ENCODE measurements at places on chromosomes 12 and 14.

GRCh38 chr14:82621881-82622450, 1088.3 kb upstream of the SEL1L start:
- no peak for DNase-seq

DNA sequence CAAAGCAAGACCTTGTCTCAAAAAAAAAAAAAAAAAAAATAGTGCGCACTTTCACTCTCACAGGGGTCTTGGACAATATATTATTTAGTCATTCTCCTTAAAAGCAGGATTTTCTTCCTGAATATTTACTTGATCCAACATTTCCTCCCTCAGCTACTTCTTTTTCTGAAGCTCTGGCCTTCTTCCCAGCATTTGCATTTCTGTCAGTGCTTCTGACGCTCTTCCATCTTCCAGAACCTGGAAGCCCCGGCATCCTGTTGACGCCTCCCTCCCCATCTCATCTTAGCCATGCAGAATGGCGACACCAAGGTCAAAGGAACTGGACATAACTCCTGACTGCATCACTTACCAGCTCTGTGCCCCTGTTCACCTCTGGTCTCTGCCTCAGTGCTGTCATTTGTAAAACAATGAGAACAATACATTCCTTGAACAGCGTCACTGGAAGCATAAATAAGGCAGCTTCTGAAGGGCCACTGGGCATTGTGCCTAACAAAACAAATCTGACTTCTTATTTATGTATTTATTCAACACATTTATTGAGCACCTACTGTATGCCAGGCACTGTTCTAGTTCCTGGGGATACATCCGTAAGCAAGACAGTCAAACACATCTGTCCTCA, 90.9 kb upstream of the MDM1 start:
- no peak for DNase-seq

DNA sequence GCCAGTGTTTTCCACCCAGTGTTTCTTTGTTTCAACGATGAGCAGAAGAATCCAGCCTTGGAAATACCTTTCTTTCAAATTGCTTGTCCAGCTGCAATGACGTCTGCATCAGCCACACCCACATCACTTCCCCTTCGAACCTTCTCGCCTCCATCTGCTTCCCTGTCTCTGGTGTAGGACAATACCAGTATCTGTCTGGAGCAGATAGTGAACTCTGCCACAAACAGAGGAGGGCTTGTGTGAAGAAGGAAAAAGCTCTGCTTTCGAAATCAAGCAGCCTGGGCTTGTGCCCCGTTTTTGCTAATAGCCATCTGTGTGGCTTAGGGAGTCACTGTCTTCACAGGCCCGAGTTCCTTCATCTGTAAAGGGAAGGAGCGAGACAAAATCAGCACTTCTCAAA, 415.4 kb downstream of the ZFP36L1 start:
- DNase-seq: peak; percentile 92

DNA sequence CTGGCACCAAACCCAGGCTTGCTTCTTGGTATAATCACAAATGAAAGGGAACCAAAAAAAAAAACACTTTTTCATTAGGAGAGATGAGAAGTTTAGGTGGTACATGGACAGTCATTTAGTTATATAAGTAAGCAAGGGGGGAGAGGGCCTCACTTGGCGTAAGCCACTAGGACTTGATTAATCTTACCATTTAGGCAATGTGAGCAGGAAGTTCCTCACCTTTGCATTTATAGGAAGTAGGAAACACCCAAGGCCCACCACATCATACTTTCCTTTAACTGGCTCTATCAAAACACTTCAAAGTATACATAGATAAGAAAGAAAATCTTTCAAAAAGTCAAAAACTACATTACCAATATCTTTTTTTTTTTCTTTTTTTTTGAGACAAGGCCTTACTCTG, 6.7 kb upstream of the RPS6KA5 start:
- DNase-seq: no peak

GRCh38 chr12:46400406-46400805, 27.8 kb upstream of the SLC38A2 start:
- DNase-seq: no peak

GRCh38 chr12:120754792-120755191, 29.2 kb downstream of the ACADS start:
- no peak for DNase-seq

DNA sequence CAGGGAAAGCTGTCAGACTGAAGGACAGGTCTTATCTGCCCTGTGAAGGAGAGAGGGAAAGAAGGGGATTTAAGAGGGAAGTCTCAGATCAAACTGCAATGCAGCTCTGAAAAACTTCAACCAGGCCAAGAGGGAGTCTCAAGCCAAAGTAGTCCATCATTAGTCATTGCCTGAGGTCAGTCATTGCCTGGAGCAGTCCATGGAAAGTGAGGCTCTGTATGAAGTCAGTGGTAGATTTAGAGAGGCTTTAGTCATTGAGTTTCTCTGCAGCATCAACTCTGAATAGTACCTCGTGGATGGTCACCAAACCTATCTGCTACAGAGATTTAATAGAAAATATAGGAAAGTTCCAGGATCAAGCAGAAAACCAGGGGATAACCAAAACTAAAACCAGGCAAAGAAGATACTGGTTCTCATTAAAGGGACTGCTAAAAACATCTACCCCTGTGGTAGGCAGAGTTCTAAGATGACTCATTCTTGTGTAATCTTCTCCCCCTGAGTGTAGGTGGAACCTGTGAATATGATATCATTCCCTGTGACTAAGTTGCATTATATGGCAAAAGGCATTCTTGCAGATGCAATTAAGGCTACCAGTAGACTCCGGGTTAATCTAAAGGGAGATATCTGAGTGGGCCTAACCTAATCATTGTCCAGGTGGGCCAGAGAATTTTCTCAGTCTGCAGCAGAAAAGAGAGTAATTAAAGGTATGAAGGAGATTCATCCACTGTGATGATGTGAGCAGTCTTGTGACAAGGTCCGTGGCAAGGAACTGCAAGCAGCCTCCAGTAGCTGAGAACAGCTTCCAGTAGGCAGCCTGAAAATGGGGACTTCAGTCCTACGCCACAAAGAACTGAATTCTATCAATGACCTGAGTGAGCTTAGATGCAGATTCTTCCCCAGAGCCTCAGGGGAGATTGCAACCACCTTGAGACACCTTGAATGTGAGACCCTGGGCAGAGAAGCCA, 123.1 kb downstream of the GALC start:
- peak; percentile 46 for DNase-seq

GRCh38 chr12:52019113-52019770, 12.5 kb downstream of the TAMALIN start:
- no peak for DNase-seq

DNA sequence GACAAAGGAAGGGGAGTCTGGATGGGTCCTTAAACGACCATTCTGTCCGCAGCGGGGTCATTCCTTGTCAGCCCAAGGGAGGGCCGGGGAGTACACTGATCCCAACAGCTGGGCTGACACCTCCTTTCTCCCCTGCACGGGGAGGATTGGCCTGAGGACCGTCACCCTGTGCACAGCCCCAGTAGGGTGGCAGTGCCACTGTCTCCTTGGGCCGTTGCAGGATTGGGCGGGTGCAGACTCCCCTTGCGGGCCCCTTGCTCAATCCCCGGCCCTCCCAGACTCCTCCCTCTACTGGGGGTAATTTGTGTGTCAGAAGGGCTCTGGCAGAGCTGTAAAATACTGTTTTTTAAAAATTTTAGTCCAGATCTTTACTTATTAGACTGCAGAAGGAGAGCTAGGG, 12.6 kb upstream of the AMN start:
- no peak for DNase-seq

- no peak for DNase-seq
Measured at GRCh38 chr14:52741865-52742264, 11.9 kb downstream of the STYX start.

DNA sequence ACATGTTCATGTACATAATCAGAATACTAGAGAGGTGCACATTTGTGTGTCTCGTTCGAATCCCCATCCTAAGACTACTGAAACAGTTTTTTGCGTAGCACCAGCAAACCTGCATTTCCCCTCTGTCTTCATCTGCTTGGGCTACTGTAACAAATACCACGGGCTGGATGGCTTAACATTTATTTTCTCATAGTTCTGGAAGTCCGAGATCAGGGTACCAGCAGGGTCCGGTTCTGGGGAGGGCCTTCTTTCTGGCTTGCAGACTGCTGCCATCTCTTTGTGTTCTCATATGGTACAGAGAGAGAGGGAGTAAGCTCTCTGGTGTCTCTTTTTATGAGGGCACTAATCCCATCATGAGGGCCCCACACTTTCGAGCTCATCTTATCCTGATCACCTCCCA, 30.6 kb downstream of the KLC1 start:
- DNase-seq: no peak

DNA sequence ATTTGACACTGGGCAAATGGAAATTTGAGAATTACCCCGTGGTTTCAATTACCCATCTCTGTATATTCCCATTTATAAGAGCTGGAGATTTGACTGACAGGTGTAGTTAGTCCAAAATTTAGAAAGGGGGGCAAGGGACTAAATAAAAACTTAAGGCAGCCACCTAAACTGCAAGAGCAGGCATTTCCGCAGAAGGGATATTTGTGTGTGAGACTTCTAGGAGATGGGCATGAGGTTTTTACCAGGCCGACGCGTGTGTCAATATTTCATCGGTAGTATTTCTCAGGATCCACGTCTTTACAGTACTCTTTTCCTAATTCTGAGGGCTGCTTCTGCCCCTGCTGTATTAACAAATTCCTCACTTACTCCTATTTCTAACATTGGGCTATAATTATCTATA, 1.4 kb downstream of the FAR2 start:
- no peak for DNase-seq

GRCh38 chr14:88563845-88564244, 1.0 kb downstream of the ZC3H14 start:
- no peak for DNase-seq

DNA sequence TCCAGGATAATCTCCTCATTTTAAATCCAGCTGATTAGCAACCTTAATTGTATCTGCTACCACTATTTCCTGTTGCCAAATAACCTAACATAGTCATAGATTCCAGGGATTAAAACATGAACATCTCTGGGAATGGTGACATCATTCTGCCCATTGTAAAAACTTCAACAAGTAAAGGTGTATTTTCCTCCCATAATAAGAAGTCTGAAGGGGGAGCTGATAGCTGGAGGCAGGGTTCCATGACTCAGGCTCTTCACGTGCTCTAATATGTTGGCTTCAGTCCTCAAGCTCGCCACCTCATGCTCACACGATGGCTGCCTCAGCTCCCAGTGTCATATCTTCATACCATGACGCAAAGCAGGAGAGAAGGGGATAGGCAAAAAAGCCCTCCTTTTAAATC, 172.0 kb upstream of the VASH1 start:
- DNase-seq: no peak

DNA sequence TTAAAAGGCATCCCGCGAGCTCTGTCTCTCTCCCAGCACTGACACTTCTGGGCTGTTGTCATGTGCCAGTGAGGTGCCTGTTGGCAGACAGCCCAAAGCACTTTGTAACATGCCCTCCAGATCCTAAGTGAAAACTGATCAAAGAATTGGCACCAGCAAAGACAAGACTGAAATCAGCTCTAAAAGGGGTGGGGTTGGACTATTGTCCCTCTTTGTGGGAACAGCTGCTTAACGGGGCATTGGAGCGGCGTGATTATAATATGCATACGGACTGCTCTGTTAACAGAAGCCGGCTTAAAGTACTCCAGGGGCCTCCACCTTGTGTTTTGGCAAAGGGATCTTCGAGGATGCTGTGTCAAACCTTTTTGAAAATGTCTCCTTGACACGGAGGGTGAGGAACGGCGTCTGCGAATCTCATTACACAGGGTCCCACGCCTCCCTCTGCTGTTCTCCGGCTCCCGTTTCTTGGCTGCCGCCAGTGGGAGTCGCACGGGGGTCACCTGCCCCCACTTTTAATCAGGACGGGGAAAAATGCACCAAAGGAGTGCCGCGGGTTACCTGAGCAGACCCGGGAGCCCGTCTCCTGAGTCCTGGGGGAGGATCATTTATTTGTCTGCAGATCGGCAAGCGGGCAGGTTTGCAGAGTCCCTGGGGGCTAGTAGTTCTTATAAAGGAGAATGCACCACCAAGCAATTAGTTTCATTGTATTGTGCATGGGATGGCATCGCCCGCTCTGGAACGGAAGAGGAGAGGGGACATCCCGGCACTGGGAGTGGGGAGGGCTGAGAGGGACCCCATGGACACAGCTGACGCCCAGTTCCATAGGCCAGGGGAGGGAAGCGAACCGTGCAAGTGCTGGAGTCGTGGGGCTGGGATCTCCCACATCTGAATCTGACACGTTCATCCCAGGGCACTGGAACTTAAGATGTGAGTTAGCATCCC, 44.3 kb downstream of the SPRING1 start:
- DNase-seq: no peak

- DNase-seq: no peak
Measured at GRCh38 chr12:76876696-76877229, 2.1 kb downstream of the CSRP2 start.

GRCh38 chr12:19131025-19131444, 1.5 kb downstream of the PLEKHA5 start:
- peak; percentile 18 for DNase-seq

GRCh38 chr12:51687614-51688013, 96.6 kb downstream of the SCN8A start:
- DNase-seq: no peak

- DNase-seq: peak; percentile 2
Measured at GRCh38 chr12:102215992-102216691, 18.5 kb upstream of the PMCH start.

DNA sequence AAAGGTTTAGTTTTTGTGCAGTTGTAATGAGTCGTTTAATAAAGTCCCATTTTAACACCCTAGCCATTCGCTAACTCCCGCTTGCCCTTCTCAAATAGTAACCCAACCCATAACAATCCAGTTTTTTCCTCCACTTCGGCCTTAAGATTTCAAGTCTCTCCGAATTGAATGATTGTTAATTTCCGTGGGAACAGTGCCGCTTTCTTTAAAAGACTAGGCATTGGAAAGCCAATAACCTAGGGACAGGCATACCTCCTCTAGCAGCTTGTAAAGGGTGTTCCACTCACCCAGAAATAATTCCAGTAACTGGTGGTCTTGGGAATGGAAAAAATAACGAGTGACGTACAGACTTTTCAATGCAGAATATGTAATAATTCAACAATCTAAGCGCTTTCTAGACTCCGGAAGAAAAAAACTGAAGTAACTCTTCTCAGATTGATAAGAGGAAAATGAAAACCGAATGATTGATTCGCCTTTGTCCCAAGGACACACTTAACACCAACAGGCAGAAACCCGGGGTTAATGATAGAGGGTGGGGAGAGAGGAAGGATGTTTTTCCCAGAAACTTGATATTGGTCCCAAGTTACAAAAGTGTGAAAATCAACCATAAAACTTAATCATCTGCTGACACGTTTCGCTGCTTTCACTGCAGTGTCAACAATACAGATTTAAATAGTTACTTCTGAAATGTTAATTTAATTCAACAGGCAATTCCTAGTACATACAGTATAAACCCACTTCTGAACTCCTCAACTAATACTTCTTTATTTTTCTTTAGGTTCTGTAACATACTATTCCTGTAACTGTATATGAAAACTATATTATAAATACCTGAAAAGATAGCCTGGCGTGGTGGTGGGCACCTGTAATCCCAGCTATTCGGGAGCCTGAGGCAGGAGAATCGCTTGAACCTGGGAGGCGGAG, 1.0 kb upstream of the SINHCAF start:
- DNase-seq: no peak
